ENCODE measurements at places on chromosomes 5 and 9.

- no peak for DNase-seq
Observed at GRCh38 chr5:156715287-156715686, 134.8 kb upstream of the PPP1R2B start.

DNA sequence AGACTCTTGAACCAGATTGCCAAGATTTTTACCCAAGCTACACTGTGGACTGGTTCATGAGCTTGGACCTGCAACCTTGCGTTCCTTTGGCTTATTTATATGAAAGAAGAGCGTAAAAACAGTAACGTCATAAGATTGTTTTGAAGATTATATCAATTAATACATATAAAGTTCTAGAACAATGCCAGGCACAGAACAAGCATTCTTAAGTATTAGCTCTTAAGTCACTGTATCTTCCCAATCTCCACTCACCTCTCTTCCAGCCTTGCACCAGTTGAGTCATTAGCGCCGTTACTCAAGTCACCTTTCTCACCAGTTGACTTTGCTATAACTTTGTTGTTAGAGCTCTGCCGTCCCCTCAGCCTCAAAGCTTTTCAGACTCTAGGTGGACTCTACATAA, 415.7 kb downstream of the PLK2 start:
- no peak for DNase-seq

DNA sequence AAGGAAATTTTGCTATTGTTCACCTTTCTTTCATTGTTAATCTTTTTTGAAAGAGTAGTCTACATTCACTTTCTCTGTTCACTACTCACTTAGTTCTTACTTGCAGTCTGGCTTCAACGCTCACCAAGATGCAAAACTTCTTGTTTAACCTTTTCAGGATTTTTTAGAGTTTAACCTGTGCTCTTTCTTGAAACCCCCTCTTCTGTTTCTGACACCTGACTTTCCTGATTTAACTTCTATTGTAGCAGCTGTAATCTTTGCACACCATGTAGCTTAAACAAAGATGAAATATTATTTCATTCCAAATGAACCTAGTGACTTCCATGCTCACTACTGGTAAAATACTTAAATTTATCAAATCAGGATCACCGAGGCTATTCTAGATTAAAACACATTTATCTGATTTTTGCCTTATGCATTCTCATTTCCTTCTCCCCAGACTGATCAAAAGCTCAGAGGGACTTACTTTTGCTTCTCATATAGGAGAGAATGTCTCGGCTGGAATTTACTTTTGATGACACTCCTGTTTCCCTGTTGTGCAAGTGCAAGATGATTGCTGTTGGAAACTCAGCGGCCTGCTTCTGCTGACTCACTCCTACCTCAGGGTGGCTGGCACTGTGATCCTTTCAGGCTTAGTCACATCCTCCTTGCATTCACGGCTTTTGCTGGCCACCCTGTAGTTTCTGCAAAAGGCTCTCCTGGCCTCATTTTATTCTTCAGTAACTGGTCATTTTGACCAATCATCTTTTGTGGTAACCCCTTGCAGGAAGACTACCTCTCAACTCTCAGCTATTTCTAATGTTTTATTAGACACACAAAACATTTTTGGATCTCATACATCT, 109.3 kb upstream of the IFNE start:
- DNase-seq: peak; percentile 23

DNA sequence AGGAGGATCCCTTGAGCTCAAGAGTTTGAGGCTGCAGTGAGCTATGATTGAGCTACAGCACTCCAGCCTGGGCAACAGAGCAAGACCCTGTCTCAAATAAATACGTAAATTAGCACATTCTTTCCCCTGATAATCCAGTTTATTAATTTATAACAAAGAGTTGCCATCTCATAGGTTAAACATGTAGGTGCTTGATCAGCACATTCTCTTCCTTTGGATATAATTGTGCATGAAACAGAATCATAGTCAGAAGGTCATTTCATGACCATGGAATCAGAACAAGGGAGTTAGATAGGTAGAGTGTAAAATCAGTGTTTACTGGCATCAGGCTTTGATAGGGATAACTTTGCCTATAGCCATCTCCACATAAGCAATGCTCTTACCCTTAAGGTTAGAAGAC, 43.0 kb upstream of the KIAA1958 start:
- DNase-seq: no peak

DNA sequence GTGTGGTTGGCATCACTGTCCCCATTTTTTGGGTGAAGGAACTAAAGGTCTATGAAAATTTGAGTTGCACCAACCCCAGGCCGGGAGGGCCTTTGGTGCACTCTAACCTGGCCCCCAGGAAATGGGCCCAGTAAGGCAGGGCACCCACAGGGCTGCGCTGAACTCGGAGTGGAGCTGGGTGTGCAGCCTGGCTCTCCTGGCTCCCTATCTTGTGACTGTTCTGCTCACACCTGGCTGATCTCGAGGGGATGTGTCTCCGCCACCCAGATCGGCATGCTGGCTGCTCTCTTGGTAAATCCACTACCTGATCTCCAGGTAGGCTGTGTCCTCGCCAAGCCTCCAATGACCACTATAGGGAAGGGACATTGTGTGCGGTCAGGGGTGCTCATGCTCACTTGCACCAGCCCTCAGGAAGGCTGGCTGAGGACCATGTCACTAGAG, 259.8 kb downstream of the NSG2 start:
- DNase-seq: no peak

- no peak for DNase-seq
Observed at GRCh38 chr5:143245929-143246561, 157.4 kb downstream of the NR3C1 start.

DNA sequence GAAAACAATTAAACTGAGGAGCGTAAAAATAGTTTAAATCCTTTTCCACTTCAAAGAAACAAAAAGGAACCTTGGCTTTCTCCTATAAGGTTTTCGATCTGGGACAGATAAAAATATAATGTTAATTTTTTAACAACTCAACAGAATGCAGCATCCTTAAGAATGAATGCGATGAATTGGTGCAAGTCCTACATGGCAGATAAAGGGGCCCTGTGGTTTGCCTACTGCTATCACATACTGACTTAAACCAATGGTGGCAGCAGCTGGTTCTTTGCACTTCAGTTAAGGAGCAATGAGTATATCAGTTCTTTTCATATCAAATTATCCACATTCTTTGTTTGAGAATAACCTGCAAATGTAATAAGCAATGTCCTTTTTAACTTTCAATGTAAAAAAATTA, 12.4 kb upstream of the TYRP1 start:
- no peak for DNase-seq

DNA sequence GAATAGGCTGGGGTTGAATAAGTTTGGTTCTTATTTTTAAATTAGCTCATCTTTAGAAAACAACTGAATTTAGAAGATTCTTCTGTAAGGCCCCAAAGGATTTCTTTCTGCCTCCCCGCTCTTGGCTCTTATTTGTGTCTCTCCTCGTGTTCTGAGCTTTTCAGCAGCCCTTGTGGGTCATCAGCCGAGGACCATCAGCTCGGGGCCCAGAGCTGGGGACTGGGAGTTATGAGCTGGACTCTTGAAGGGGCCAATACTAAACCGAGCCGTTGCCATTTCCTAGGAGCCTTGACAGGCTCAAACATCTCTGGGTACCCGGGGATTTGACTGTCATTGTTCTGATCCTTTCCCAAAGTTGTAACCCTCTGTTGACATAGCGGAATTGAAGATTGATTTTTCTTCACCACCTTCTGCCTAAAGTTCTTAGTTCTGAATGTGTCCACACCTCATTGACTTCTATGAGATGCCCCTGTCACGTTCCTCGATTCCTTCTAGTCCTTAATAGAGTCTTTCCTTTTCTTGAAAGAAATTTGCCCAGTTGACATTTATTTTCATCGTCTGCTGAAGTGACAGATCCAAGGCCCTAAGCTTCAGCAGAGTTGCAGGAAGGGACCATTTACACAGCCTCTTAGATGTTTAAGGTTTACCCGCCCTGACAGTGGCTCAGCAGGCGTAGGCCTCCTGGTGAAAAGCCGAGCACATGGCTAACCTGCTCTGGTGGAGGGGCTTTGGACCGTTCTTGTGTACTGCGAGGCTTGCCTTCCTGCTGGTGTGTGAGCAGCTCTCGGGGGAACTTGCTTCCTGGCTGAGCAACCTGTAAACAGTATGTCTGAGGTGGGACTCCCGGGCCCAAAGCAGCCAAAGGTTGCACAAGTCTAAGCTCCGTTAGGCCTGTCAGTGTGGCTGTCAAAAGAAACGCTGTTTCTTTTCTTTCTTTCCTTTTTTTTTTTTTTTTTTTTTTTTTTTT, 24.0 kb downstream of the ABL1 start:
- DNase-seq: no peak

DNA sequence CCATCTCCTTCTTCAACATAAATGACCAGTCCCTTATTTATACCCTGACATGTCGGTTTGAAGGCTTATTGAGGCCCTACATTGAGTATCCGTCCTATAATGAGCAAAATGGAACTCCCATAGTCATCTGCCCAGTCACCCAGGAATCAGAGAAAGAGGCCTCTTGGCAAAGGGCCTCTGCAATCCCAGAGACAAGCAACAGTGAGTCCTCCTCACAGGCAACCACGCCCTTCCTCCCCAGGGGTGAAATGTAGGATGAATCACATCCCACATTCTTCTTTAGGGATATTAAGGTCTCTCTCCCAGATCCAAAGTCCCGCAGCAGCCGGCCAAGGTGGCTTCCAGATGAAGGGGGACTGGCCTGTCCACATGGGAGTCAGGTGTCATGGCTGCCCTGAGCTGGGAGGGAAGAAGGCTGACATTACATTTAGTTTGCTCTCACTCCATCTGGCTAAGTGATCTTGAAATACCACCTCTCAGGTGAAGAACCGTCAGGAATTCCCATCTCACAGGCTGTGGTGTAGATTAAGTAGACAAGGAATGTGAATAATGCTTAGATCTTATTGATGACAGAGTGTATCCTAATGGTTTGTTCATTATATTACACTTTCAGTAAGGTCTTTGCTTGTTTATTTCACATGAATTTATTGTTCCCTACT, 38.2 kb upstream of the BTNL3 start:
- no peak for DNase-seq

GRCh38 chr9:121262423-121262822, 5.5 kb upstream of the GSN start:
- DNase-seq: no peak

DNA sequence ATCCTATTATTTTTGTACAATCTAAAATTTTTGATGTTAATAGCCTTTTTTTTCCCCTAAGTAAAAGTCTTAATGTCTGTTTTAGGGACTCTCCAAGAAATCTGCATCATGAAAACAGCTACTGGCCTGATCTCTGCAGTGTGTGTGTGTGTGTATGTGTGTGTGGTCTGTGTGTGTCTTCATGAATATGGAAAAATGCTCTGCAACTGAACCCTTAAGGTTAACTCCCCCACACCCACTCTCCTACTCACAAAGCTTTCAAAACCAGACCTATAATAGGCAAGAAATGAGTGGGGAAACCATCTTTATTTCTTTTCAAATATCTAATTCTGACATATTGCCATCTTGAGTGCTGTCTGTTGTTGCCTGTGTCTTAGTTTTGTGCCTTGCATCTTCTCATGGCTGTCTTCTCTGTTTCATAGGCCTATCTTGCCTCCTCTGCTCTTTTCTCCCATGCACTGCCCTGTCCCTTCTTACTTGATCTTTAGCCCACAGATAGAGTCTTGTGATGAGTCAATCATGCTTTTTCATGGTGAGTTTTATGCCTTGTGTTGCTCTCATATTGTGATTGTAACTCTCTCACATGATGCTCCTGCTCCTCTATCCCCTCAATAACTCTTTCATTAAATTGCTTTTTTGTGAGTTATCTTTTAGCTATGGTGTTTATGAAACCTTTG, 68.3 kb downstream of the CHSY3 start:
- no peak for DNase-seq

GRCh38 chr5:73363911-73364730, 84.5 kb downstream of the FOXD1 start:
- no peak for DNase-seq

- DNase-seq: no peak
Observed at GRCh38 chr9:94663140-94663539, 23.8 kb upstream of the FBP1 start.

- no peak for DNase-seq
Observed at GRCh38 chr9:107759009-107759822, 269.6 kb upstream of the KLF4 start.

- no peak for DNase-seq
Observed at GRCh38 chr9:137116027-137116507, 1.5 kb upstream of the DPP7 start.

DNA sequence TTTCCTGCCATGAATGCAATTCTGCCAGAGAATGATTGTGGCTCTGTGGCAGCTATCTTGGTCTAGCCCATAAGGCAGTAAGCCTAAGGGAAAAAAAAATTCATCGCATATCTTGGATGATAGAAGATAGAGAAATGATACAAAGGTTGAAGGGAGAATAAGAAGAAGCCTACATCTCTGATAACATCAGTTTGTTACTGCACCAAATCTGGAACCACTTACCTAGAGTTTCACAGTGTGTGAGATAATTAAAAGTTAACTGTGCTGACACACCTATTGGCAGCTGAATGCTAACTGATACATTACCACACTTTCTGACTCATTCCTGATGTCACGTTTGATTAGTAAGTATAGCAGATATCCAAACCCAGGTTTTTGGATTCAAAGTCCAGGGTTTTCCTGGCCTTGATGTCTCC, 91.6 kb upstream of the TAF11L2 start:
- DNase-seq: no peak

- no peak for DNase-seq
Observed at GRCh38 chr9:36189976-36190375, 745 bp upstream of the CLTA start.

- DNase-seq: peak; percentile 11
Observed at GRCh38 chr5:79236362-79236969, 535 bp downstream of the JMY start.

All from activated gamma-delta T cell treated with Interleukin-2 at 50 U/mL for 16 hours (primary cell).